ENCODE measurements at places on chromosomes 11 and 22. TPM values are rescaled to one million over a fixed set of nuclear protein-coding genes. Genes with fewer than 3 reads are reported as not detected.

- H3K27ac ChIP-seq = no peak overlapping the region
- no peak overlapping the region for H3K4me3 ChIP-seq
- no peak for DNase-seq
- no peaks in the 10 kb centered on the region for H3K4me1 ChIP-seq
- H3K27me3 ChIP-seq = no peaks in the 10 kb centered on the region
- no peaks in the 10 kb centered on the region for H3K36me3 ChIP-seq
Measured at GRCh38 chr22:26811647-26811992, 154.2 kb downstream of the MIAT start.

- H3K4me3 ChIP-seq = no peak overlapping the region
- H3K27ac ChIP-seq = no peak overlapping the region
- H3K4me1 ChIP-seq = no peaks in the 10 kb centered on the region
- H3K36me3 ChIP-seq = no peaks in the 10 kb centered on the region
- H3K27me3 ChIP-seq = peaks cover 3% of the 10 kb centered on the region
Measured at GRCh38 chr11:36037031-36037430, 93.2 kb downstream of the LDLRAD3 start.

- no peaks in the 10 kb centered on the region for H3K27me3 ChIP-seq
- peaks cover 98% of the 10 kb centered on the region for H3K36me3 ChIP-seq
- no peak for DNase-seq
- peaks cover 42% of the 10 kb centered on the region for H3K4me1 ChIP-seq
- H3K27ac ChIP-seq = peak overlapping the region; percentile 68
Measured at GRCh38 chr11:130891326-130891725, 25.0 kb downstream of the SNX19 start.

DNA sequence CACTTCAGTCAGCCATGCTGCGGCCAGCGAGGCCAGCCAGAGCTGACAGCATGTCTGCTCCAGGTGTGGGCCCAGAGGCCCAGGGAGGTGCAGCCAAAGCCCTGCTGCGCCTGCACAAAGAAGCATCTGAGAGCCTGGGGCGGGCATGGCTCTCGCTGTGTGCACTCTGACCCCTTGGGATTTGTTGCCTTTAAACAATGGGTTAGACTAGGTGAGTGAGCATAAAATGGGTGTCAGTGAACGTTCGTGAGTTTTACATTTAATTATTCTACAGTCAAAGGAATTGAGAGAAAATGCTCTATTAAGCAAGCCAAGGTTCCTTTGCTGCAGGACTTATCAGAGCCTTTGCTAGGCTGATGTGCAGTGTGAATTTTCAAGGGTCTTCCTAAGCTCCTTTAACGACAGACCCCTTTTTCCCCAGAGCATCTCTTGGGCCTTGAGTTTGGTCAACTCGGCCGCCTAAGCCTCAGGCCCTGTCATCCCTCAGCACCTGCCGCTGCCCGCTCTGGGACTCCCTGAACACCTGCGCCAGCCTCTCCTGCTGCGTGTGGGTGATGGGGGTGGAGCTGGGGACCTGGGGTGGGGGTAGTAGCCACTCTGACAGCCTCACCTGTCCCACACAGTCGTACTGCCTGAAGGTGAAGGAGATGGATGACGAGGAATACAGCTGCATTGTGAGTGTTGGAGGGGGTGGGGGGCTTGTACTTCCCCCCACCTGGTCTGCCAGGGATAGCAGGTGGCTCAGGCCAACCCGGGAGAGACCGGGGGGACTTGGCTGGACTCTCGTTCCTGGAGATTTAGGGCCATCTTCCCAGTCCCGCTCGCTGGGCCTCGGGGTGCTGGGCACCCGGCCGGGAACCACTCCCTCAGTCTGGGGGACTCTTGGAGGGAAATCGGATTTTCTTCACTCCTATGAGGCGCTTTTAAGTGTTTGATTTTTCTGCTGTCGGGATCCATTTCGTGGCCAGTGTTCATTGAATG, 10.5 kb downstream of the SLC16A8 start:
- H3K27me3 ChIP-seq = no peaks in the 10 kb centered on the region
- H3K27ac ChIP-seq = no peak overlapping the region
- no peak overlapping the region for H3K4me3 ChIP-seq
- H3K4me1 ChIP-seq = peaks cover 25% of the 10 kb centered on the region
- DNase-seq = no peak

- no peaks in the 10 kb centered on the region for H3K36me3 ChIP-seq
- no peak overlapping the region for H3K27ac ChIP-seq
- no peaks in the 10 kb centered on the region for H3K27me3 ChIP-seq
- no peak overlapping the region for H3K4me3 ChIP-seq
- no peak for DNase-seq
- H3K4me1 ChIP-seq = no peaks in the 10 kb centered on the region
Measured at GRCh38 chr11:128246364-128246801, 341.0 kb downstream of the ETS1 start.

DNA sequence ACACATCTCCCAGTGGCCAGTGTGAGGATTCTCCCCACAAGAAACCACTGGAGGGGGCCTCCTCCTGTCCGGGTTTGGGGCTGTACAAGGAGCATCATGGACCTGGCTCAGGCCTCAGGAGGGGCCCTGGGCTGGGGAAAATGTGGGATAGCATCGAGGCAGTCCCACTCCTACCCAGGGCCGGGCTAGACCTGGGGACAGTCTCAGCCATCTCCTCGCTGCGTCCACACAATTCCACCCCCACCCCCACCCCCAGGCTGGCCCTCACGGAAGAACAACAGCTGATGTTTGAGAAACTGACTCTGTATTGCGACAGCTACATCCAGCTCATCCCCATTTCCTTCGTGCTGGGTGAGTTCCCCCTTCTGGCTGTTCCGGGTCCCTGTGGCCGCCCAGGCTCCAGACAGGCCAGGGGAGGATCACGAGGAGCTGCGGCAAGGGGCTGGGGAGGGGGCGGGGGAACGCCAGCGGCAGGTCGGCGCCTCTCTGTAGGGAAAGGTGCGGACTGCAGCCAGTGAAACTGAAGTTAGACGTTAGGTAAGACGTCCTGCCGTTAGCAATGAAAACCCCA, 4.8 kb downstream of the BEST1 start:
- peak; percentile 57 for DNase-seq
- H3K36me3 ChIP-seq = no peaks in the 10 kb centered on the region
- H3K27me3 ChIP-seq = no peaks in the 10 kb centered on the region
- peaks cover 2% of the 10 kb centered on the region for H3K4me1 ChIP-seq
- peak overlapping the region; percentile 70 for H3K4me3 ChIP-seq

The ST14 gene
- total RNA-seq = 1.7 TPM

The NRIP3 gene
- total RNA-seq = 0.57 TPM
